CD4-positive, alpha-beta T cell treated with Interferon alpha-2 for 1 hour (primary cell): ENCODE measurements at places on chromosomes 2 and 18.

DNA sequence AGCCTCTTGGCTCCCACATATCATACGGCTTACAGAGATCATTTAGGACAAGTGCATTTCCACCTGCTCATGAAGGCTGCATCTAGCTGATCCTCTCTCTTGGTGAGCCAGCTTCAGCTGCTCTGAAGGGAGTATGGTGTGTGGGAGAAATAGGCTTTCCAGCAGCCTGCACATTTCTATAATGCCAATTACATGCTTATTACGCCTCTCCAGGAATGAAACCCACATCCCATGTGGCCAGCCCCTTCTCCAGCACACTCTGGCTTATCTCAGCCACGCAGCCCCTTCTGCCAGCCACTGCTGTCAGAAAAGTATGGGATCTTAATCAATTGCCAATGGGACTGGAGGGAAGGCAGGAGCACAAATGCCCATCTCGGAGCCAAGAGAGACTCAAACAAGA is 117.5 kb downstream of the GALNT14 start:
- DNase-seq = no peak

DNA sequence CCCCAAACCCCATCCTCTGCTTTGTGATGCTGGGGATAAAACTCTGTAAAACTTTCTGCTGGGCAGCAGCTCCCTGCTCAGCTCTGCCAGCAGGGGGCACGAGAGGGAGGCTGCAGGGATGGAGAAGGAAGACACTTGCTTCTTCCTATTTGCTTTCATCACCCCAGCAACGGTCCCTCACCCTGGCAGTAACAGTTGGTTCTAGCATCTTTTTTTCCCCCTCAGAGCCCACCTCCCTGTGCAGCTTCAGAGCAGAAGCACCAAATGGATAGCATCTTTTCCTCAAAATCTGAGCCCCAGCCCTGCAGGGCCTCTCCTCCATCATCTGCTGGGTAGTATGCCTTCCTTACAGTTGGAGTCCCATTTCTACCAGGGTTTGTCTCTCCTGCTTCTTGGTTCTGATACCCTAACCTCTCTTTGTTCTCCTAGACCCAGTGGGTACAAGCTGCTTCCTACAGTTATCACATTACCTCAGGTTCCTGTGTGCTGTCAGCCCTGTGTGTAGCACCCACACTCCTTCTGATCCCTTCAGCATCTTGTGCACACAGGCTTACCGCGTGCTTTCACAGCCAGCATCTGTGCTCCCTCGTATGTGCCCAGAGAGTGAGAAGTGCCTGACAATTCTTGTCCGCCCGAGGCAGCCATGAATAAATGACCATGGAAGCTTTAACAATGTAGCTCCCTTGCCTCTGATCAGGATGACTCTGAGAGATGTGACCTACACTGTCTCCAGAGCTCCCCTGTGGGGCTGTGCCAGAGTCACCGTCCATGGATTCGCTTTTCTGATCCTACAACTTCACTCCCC is 14.5 kb downstream of the CKAP2L start:
- DNase-seq = peak; percentile 86

- DNase-seq = no peak
These were observed 87.3 kb downstream of the ACTR3 start for GRCh38 chr2:113977060-113977659.

DNA sequence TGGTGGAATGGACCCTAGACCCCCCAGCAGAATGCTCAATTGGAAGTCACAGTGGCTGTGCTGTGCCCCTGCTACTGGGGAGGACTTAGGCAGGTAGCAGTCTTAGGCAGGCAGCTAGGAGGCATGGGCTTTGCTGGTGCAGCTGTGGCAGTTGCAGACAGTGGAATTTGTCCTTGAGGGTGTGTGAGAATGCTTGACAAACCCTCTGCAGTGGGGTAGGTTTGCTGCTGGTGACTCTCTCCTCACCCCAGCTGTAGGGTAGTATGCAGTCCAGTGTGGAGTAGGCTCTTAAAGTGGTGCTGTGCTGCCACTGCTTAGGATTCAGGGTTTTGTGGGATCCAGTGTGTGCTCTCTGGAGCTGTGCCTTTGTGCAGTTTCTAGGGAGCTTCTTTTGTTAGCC is 61.3 kb downstream of the NUP35 start:
- DNase-seq = no peak

DNA sequence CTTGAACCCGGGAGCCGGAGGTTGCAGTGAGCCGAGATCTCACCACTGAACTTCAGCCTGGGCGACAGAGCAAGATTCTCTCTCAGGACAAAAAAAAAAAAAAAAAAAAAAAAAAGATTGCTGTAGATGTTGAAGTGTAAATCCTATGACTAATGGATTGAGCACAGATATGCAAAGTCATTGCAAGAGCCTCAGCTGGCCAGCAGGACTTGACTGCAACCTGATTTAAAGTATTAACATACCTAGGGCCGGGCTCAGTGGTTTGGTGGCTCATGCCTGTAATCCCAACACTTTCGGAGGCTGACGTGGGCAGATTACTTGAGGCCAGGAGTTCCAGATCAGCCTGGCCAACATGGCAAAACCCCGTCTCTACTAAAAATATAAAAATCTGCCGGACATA is 103.4 kb upstream of the MSH2 start:
- DNase-seq = no peak

GRCh38 chr2:129778584-129778877 is 200.9 kb upstream of the RAB6C start:
- no peak for DNase-seq

DNA sequence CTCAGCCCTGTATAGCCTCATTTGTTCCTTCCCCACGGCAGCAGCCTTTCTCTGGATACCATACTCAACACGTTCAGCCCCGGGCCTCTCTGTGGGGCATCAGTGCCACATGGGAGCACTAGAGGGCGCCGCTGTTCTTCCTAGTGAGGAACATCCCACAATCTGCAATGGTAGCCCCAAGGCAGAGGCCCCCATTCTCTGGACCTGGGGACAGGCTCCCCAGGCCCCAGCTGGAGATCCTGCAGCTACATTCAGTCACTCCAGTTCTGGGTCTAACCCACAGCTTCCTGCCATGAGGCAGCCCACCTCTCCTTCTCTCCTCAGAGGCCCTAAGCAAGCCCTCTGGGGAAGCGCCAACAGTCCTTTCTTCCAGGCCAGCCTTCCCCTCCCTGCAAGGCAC is 14.2 kb upstream of the SFXN5 start:
- DNase-seq = peak; percentile 79

GRCh38 chr2:19195661-19196060 is 162.8 kb downstream of the OSR1 start:
- DNase-seq = no peak

GRCh38 chr2:31785876-31786275 is 205.1 kb upstream of the SRD5A2 start:
- no peak for DNase-seq

GRCh38 chr18:55054021-55054990 is 95.0 kb upstream of the CCDC68 start:
- no peak for DNase-seq

- peak; percentile 28 for DNase-seq
These were observed 123.0 kb upstream of the SLC39A10 start for GRCh38 chr2:195533771-195534642.

GRCh38 chr2:222304737-222305515 is 6.1 kb upstream of the PAX3 start:
- DNase-seq = no peak

- no peak for DNase-seq
These were observed 1988.8 kb upstream of the PIK3C3 start for GRCh38 chr18:39966275-39966674.

DNA sequence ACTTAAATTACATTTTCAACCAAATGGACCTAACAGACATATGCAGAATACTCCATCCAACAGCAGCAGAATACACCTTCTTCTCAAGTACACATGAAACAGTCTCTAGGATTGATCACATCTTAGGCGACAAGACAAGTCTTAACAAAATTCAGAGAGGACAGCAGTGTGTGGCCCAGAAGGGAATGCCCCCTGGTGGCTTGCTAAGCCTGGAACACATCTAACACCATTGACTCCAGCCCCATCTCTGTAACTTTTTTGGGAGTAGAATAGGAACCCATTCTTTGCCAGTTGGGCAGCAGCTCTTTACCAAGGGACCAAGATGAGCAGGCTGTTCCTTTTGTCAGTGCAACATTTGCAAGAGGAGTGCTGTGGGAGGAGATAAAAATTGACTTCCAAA is 249.9 kb downstream of the PLCL1 start:
- peak; percentile 25 for DNase-seq

DNA sequence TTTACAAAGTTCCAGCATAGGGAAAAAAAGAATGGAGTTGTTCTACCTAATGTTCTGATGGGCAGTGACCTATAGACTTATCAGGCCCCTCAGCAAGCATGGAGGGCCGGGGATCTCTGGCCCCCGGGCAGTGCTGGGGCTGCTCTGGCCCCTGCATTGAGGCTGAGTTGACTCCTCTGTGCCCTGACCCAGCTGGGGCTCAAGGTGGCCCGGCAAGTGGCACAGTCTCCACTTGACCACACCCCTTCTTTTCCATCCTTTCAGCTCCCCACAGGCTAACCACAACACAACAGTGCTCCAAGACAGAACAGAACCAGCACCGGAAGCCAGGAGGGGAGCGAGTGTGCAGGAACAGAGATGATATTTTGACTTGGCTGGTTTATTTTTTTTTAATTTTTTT is 19.9 kb downstream of the TOGARAM2 start:
- DNase-seq = no peak

DNA sequence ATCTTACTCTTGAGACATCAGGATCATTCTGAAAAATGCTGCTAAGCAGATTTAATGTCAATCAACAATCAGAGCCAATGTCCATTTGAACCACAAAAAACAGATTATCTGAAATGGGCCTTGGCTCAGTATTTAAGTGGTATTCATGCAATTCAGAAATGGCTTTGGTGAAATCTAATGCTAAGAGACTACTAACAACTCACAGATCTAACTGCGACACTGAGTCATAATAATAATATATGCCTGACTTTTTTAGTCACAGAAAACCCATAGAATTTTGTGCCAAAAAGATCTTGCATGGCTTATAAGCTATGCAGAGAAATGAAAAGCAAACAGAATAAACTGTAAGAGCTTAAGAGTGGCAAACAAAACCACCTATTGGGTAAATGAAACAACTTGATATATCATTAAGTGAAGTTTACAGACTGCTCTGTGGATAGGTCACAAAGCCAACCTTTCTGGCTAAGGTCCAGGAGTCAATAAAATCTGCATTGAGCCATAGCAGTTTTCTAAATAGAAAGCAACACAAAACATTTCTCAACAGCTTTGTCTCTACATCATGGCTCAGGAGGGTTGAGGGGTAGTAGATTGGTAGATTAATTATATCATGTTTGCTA is 234.3 kb downstream of the LRATD1 start:
- no peak for DNase-seq

DNA sequence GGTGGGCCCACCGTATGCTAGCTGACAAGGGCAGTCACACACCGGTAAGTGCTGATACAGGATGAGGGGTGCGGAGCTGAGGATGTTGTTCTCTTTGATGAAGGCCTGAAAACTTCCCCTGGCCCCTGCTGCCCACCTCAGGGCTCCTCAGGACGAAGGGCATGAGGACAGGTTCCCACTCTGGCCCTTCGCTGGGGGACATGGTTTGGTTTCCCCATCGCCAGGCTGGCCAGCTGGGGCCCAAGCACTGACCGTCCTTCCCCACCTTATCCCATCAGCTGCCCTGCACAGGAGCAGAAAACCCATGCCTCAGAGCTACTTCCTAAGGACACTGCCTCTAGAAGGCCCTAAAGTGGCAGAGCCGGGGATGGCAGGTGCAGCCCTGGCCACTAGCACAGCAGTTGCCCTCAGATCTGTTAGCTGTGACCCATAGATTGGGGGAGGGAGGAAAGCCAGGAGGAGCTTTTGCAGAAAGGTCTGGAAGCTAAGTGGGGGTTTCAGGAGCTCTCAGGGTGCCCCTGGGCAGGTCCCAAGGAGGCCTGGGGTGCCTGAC is 66.5 kb downstream of the TFCP2L1 start:
- DNase-seq = no peak

DNA sequence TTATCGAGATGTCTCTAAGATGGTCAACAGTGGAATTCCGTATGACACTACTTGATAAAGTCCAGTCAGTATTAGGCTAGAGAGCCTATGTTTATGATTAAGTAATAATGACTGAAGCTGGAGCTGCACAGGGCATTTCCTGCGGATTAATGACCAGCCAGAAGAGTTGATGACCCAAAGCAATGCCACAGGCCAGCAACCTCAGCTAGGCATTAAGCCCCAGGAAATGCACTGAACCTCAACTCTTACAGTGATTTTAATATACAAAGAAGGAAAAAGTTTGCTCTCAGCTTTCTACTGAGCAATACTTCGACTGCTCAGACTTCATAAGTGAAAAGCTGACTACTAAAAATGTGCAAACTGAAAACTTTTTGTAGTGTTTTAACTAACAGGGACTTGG is 3.9 kb downstream of the KCTD1 start:
- no peak for DNase-seq

GRCh38 chr2:204313256-204313655 is 232.0 kb upstream of the PARD3B start:
- DNase-seq = no peak

DNA sequence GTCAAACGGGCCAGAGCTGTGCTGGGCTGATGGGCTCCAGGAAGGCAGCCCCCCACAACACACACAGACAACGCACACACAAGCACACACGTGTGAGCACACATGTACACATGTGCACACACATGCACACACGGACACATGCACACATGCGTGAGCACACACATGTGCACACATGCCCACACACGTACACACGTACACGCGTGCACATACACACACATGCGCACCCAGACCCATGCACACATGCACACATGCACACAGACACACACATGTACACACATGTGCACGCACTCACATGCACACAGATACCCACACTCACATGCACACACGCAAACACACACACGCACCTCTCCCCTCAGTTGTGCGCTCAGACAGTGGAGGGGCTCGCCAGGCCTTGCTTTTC is 31.2 kb upstream of the HPCAL1 start:
- no peak for DNase-seq

- no peak for DNase-seq
These were observed 239.5 kb upstream of the COL3A1 start for GRCh38 chr2:188734691-188735090.
